Cardiac septum (tissue), 1 donor: ENCODE measurements at places on chromosomes 4 and X.

GRCh38 chr4:137122876-137123275 is 409.4 kb downstream of the PCDH18 start:
- DNase-seq, result no peak

- no peak for DNase-seq
Measured at GRCh38 chrX:133495464-133496391, 80.4 kb upstream of the GPC4 start.

DNA sequence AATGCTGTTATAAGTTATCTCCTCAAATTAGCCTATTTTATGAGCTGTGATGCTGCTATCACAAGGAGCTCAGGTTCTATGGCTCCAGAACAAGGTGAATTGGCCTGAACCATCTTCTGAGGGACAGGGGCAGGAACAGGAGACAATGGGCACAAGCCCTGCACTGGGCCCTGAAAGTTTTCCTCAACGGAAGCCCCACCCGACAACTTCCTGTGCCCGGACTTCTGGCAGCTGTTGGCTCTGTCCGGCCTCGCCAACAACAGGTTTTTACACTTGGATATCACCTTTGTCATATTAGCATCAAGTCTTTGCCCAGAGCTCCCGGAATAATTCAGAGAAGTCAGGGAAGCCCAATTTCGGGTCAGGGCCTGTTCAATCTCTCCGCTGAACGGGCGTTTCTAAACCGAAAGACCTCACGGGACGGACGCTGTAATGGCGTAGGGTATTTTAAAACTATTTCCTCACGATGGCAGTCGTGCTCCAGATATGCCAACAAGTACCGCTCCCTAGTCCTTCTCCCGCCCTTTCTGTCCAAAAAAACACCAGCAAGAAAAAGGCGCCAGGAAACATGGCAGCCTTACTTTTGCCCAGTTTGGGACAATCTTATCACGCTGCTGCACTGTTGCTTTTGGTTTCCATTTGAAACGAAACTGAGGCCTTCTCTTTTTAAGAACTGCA is 201.0 kb upstream of the STK26 start:
- DNase-seq, result peak; percentile 78

- DNase-seq, result no peak
Measured at GRCh38 chr4:7924570-7924969, 15.1 kb downstream of the AFAP1 start.

DNA sequence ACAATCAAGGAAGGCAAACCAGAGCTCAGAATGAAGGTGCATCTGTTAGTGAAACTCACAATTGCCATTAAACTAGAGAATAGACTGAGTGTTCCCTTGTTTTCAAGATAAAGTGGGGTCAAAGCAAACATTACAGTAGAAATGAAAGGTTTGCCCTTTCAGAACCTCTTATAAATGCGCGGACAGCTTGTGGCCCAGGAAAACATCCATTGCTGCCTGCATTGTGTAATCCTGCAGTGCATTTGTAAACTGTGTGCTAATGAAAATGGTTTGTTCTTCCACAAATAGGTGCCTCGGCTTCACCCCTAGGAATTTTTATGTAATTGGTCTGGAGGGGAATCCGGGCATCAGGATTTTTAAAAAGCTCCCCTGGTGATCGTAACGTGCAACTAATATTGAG is 62.8 kb downstream of the SNX25 start:
- no peak for DNase-seq

DNA sequence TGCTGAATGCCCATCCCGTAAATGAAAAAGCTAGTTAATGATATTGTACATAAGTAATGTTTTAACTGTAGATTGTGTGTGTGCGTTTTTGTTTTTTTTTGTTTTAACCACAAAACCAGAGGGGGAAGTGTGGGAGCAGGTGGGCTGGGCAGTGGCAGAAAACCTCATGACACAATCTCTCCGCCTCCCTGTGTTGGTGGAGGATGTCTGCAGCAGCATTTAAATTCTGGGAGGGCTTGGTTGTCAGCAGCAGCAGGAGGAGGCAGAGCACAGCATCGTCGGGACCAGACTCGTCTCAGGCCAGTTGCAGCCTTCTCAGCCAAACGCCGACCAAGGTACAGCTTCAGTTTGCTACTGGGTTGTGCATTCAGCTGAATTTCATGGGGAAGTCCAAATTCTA is at the start of gene SPP1:
SPP1 (plus strand) TSS at position 249 of the 400 bp plus-strand sequence. CDS start 1,182 bp downstream, outside the sequence.
- DNase-seq, result no peak

DNA sequence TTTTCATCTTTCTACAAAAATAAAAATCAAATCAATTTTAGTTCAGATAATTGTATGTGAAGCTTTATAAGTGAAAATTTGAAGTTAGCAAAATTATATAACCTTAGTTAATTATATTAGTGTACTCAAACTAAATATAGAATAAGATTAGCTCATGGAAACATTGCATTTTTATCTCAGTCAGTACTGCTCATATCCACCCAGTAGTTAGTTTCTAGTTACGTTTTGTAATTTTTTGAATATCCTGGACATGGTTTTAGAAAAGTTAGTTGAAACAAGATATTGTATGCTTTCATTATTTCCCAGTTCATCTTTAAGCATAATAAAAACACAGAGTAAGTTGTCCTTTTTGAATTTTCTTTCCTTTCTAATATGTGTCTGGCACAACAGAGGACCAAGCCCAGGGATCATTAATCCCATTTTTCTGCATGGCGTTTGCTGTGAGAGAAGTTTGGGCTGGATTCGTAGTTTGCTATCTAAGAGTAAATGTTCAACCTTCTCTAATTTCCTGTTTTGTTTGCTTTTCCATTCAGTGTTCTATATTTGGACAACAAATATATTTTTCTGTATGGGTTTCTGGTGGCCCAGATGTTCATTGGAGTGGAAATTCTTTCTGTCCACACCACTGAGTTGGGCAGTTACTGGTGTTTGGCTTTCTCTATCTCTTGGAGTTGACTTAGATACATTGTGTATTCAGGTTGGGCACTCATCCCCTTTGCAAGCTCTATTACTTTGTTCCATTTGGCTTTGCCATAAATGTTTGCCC is 12.1 kb downstream of the TBL1X start:
- no peak for DNase-seq

DNA sequence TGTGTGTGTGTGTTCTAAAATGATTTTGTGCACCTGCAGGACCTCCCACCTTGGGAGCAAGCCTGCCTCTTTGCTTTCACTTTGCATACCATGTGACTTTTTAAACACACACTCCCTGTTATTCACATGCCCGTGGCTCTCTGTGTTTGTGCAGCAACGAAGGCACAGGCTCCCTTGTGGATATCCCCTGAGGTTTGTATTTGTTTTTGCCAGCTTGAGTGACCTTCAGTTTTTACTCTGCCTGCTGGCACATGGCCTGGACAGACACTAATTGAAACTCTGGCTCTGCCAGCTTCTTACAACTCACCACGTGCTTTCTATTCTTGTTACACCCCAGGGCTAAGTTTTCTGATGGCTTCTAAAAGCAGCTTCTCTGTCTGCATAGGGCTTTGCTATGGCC is 885.8 kb downstream of the SH3BGRL start:
- DNase-seq, result no peak

GRCh38 chr4:78774417-78774816 is 1.7 kb upstream of the BMP2K start:
- no peak for DNase-seq

DNA sequence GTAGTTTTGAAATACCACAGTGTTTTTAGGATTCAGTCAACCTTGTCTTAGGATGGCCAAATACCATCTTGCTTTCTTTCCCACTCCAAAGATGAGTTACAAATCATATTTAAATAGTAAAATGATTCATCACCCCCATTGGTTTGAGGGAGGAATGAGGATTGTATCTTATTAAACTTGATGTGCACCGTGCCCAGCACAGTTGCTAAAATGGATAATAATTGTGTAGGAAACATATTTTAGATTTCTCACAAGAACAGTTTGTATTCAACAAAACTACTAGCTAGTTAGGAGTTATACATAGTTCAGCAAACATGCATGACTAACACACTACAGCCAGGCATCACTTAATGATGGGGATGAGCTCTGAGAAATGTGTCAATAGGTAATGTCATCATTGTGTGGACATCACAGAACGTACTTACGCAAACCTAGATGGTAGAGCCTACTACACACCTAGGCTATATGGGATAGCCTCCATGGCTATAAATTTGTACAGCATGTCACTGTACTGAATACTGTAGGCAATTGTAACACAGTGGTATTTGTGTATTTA is 245.4 kb downstream of the FBXW7 start:
- no peak for DNase-seq

GRCh38 chr4:54683616-54684346 is 26.0 kb downstream of the KIT start:
- DNase-seq, result no peak
